ENCODE measurements at places on chromosomes 7 and 10. TPM values are rescaled to one million over a fixed set of nuclear protein-coding genes. Genes with fewer than 3 reads are reported as not detected.

AKR1C4 gene
- 0.18 TPM for total RNA-seq

CFAP43 gene
- 0.61 TPM for total RNA-seq

TMEM176B gene
- not detected for total RNA-seq

PTF1A gene
- not detected for total RNA-seq

ASZ1 gene
- total RNA-seq, result not detected

WDFY4 gene
- 0.06 TPM for total RNA-seq

C7orf57 gene
- 0.35 TPM for total RNA-seq

LLCFC1 gene
- total RNA-seq, result not detected

KIF5B gene
- total RNA-seq, result 76.8 TPM

WNT8B gene
- not detected for total RNA-seq

Measured in A549 treated with dexamethasone at 1 μM for 4 hours (cell line).